ENCODE measurements at places on chromosomes 2 and 18.

DNA sequence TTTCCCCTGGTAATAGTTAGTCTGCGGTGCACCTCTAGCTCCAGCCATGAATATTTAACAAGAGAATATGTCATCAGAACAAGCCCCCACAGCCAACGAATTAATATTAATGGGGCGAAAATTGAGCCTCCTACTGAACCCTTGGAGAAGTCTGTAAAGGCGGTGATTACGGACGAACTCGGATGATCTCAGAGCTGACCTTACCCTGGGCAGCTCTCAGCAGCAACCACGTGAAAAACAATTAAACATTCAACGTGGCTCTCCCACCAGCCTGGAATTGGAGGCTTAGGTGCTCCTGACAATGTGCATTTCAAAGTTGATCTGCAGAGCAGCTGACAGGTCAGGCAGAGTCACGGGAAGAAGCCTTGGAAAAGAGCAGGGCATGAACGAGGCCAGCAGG, 407.6 kb upstream of the MYT1L start:
- no peak for DNase-seq

GRCh38 chr2:137133225-137133624, 367.9 kb downstream of the THSD7B start:
- DNase-seq, result no peak

- DNase-seq, result peak; percentile 92
These were observed 10.6 kb upstream of the HOXD4 start for GRCh38 chr2:176140513-176141317.

DNA sequence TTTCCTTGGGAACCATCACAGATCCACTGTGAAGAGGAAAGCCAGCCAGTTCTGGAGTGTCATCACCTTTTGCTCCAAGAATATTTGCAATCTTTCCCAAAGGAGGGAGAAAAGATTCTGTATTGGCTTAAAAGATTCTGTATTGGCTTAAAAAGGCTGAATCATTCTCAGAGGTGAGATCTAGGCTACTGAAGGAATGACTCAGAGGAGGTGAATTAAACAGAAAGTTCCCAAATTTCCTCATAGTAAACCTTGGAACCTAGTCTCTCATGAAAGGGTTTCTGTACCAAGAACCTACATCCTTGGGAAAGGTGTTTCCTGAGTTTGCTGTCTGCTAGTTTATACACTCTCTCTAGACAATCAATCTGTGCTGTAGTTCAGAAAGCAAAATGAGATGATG, 34.1 kb upstream of the GRB14 start:
- no peak for DNase-seq

DNA sequence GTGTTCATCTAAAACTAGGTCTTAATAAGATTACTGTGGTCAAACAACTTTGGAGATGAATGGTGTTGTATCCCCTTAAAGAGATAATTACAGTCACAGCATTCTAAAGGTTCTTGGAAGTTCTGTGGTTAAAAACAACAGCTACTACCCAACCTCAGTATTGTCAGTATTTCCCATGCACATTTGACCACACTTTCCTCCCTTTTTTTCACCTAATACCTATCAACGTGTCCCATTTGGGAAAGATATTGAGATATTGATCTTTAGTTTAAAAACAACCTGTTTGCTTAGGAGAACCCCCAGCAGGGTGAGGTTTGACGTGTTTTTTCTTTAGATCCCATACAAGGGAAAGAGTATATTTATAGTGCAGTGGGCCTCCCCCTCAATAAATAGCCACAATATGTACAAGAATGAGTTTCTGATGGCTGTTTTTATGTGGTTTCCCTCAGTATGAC, 65.6 kb downstream of the WDR7 start:
- no peak for DNase-seq

DNA sequence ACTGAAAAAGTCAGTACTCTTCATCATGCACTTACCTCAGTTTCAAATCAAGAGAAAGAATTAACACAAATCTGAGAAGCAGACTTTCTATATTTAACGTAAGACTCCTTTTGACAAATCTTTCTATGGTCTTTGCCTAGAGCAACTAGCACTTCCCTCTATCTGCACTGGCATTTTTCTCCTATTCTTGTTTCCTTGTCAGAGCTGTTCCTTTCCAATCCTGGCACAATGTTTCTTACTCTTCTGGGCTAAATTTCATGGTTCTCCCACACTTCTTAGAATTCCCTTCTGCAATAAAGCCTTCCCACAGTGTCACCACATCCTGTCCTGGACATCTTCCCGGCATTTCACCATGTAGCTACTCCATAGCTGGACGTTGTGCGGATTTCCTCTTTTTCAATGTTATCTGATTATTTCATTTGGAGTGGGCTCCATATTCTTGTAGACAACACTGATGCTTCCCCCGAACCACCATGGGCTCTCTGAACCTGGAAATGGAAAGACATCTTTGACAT, 144.7 kb upstream of the CTNNA2 start:
- DNase-seq, result no peak

GRCh38 chr2:35415942-35416341, 939.6 kb upstream of the CRIM1 start:
- DNase-seq, result no peak

- no peak for DNase-seq
These were observed 46.9 kb upstream of the TAF1B start for GRCh38 chr2:9796056-9797010.

- DNase-seq, result no peak
These were observed 24.1 kb upstream of the RNU4ATAC start for GRCh38 chr2:121506621-121507020.

DNA sequence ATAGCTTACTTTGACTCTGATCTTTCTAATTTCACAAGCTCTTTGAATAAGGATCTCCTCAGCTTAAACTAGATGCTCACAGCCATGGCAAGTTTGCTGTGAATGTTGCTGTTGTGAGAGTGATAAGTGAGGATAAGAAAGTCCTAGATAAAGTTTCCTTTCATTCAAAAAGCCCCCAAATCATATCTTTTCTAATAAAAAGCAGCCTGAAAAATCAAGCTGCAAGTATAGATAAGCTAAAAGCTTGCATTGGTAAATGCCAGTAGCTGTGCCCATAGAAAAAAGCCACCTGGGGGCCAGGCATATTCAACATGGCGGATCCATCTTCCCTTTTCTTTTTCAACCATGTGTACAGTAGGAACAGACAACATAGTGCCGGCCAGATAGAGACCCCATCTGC, 4.3 kb downstream of the NLRC4 start:
- DNase-seq, result no peak
